ENCODE measurements at places on chromosomes 13 and 19. TPM values are rescaled to one million over a fixed set of nuclear protein-coding genes. Genes with fewer than 3 reads are reported as not detected.

DNA sequence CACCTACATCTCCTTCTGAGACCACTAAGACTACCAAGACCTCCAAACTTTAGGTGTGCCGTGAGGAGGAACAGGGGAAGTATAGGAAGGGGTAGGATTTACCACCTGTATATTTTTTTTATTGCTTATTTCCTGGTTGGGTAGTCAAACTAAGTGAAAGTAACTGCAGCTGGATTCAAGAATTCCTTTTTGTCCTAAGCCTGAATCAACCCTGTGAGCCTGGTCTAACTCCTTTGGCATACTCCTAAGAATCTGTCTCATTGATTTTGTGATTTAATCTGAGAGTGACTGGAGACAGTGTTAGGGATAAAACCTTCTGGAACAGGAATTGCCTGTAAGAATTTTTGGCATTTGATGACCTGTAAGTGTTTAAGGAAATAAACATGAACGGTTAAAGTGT is 523.5 kb upstream of the MIR17HG start:
- no peak for DNase-seq

- DNase-seq, result no peak
These were observed 29.3 kb downstream of the MTUS2 start for GRCh38 chr13:28849441-28849840.

GRCh38 chr13:24223341-24224231 is 63.1 kb downstream of the SPATA13 start:
- no peak for DNase-seq

DNA sequence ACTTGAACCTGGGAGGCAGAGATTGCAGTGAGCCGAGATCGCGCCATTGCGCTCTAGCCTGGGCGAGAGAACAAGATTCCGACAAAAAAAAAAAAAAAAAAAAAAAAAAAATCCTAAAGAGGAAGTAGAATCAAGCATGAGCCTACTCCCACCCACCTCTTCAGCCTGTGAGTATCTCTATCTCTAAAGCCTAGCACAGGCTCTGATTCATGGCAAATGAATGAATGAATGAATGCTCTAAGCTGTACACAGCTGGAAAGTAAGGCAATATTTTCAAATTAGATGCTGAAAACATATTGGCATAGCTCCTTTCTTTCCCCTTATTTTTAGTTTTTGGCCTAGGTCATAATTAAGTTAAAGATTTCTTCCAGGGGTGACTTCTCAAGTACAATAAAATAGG is 35.7 kb upstream of the FAM216B start:
- DNase-seq, result no peak

GRCh38 chr13:77535448-77535847 is at the start of gene SCEL:
SCEL (plus strand) TSS chr13:77535706; CDS start chr13:77555876, 20,170 bp downstream.
- DNase-seq, result no peak

GRCh38 chr13:85501616-85502015 is 297.6 kb downstream of the SLITRK6 start:
- DNase-seq, result no peak

DNA sequence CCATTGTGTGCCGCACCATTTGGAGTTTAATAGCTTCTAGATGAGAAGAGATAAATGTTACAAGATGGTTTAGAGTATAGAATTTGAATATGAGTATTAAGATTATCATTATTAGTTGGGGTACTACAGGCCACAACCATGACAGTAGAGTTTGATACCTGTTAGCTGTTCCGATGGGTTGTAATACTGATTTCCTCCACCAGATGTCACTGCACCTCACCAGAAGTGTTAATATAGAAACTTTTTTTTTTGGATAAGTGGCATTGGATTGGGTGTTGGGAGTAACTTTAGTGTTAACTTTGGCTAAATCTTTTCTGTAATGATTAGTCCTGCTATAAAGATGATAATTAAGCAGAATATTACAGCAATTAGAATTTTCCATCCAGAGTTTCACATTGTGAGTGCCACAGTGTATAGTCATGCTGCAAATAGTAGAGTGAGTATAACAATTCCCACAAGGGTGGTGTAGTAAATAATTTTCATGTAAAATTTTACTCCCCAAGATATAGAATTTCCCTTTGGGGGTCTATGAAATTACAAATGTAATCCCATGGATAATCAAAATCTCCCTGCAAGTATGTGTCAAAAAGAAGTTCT is 56.3 kb downstream of the PSG3 start:
- DNase-seq, result no peak

DNA sequence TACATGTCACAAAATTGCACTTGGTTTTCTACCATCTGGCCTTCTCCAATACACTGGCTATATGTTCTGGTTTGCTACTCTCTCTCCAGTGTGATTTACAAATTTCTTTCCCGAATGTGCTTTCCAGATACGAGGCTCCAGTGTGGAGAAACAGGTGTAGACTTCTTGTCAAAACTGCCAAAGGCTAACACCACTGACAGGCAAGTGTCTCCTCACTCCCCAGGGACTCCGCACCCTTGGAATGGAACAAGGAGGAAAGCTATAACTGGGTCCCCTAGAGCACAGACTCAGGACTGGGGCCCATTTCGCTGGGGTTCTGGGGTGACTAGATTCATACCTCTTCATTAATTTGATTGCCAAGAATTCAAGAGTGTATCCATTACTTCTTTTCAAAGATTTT is 161.8 kb downstream of the FOXO1 start:
- DNase-seq, result no peak

- no peak for DNase-seq
These were observed 1.8 kb downstream of the RAP2A start for GRCh38 chr13:97435794-97436193.

- DNase-seq, result no peak
These were observed 32.7 kb upstream of the ZNF254 start for GRCh38 chr19:24054044-24054935.

- no peak for DNase-seq
These were observed 110.7 kb upstream of the UBL3 start for GRCh38 chr13:29961036-29961670.

DNA sequence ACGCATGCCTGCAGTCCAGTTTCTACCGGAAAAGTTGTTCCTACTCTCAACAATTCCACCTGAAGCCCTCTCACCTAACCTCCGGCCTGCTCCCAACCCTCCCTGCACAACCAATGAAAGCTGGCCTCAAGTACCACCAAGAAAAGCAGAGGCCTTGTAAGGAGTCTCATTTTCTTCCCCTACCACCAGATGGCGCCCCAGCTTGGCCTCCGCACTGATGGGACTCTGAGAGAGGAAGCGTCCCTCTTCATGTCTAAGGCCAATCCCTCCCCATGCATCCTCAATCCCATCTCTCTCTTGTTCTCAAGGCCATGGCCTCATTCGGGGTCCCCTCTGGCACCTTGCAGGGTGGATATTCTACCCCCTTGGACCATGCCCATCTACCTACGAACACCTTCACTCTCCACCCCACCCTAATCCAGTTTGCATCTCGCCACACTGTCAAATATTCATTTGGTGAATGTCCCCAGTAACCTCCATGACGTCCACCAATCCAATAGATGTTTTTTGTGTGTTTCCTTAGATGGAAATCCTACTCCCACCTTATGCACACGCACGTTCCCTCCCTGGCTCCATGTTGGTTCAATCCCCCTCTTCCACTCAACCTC is 412.8 kb downstream of the ZNF536 start:
- DNase-seq, result no peak

GRCh38 chr19:1624458-1624857 is 19.2 kb upstream of the UQCR11 start:
- peak; percentile 65 for DNase-seq

DNA sequence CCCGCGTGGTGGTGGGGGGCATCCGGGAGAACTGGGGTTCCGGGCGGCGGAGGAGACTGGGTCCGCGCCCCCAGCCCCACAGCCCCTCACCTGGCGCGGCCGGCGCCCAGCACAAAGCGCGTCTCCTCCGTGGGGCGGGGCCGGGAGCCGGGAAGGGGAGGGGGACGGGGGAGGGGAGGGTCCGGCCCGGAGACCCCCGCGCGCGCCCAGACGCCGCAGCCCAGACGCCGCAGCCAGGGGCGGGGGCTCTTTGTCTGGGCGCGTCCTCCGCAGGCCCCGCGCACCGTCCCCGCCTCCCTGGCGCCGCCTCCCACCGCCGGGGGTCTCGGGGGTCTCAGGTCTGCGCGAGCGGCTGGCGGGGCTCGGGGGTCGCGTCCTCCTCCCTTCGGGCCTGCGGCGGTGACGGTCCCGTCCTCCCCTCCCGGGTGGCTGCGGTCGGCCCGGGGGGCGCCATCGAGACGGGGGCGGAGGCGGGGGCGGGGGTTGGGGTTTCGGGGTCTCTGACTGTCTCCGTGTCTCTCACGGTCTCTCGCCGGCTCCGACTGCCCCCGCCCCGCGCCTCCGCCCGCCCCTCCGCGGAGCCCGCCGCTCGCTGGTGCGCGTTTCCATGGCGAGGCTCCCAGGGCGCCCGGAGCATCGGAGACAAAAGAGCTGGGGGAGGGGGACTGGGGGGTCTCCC is at the start of gene PLPPR3:
Gene PLPPR3 (minus strand): TSS at position 131 of the 679 bp plus-strand sequence. CDS start 396 bp downstream, outside the sequence.
- DNase-seq, result no peak

- DNase-seq, result no peak
These were observed 64.7 kb downstream of the DNAJC15 start for GRCh38 chr13:43088093-43088511.

DNA sequence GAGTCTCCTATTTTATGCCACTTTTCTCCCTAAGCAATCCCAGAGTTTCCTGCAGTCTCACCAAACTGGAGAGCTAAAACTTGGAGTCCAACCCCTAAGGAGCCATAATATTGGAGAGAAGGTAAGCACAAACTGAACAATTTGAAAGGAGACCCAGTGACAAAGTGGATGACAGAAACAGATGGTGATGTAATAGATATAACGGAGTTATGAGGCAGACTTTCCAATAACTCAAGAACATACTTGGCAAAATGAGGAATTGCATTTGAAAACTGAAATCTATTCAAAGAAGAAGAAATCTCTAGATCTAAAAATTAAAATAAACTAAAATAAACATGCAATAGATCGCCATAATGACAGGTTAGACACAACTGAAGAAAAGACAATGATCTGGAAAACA is 200.9 kb upstream of the MIR17HG start:
- DNase-seq, result no peak

DNA sequence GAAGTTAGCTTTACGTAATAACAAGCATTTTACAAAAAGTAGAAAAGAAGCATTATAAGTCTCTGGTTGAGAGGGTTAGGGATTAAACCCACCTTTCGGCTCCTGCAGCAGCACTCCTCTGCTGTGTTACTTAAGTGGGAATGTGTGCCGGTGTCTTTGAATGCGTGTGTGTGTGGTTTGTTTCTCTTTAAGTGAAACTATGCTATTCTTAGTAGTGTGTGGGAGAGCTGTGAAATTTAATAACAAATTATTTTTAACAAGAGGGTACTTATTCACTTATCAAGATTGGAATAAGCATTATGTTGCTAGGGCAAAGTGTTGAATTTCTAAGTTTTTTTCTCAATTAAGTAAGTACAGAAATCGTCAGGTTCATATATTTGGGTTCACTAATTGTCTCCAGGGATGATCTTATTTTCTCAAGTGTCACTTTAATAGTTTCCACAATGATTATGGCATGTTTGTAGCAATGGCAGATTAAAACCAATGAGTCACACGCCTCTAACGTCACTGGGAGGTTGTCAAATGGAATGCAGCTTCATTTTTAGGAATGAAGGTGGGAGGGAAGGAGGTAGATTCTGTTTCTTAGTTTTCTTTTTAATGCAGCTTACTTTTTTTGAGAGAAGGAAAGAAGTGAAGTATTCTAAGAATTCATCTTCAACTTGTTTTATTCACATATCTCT is 151.3 kb downstream of the LMO7 start:
- no peak for DNase-seq

DNA sequence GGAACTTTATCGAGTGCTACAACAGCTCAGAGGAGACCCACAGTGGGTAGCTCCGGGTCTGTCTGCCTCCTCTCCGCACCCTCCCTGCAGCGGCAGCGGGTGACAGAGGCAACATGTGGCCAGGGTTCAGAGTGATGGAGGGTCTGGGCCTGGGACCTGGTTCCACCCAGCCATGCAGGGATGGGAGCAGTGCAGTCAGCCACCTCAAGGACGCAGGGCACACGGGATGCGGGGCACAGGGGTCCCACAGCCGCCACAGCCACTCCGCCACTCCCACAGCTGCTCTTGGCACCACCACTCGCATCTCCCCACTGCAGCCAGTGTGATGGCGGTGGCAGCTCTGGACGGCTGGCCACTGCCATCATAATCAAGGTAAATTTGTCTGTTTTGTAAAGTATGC is 892.9 kb downstream of the OLFM4 start:
- no peak for DNase-seq

DNA sequence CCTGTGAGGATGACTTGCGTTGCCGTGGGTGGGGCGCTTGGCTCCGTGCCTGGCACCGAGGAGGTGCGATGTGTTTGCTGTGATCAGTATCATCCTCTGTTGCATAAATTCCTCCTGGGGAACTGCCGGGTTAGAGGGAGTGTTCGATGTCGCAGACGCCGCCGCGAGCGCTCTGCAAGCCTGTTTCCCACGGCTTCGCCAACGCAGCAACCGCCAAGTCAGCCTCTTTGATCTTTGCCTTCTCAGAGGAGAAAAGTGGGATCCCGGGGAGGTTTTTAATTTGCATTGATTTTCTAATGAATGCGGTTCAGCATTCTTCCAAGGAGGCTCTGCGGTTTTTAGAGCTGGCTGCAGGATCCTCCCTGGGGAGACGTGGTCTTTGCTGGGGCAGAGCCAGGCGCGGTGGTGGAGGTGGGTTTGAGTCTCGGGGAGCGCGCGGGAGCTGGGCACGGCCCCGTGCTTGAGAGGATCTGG is 7.6 kb downstream of the GPR32 start:
- no peak for DNase-seq

GRCh38 chr13:74683411-74683810 is 549.2 kb upstream of the KLF12 start:
- no peak for DNase-seq

- no peak for DNase-seq
These were observed 203.0 kb downstream of the ITGBL1 start for GRCh38 chr13:101655435-101655834.

DNA sequence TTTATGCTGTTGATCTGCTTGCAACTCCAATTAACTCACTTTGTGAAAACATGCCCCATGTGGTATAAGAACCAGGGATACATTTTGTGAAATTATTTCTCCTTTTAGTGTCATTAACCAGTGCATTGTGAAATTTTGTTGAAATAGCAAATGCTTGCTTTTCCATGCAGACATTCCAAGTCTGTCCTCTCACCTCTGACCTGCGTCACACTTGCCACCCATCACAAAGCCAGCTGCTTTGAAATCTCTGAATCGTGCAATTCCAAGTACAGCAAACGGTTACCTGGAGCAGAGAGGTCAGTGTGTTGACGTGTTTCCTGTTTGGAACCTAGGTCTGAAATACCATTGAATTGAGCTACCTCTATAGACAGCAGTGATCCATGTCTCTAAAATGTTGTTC is 4.9 kb upstream of the SLC25A15 start:
- DNase-seq, result no peak

- no peak for DNase-seq
These were observed 72.4 kb upstream of the TSC22D1 start for GRCh38 chr13:44648392-44649103.

GRCh38 chr13:75656425-75656989 is 20.4 kb downstream of the LMO7 start:
- no peak for DNase-seq

- DNase-seq, result no peak
These were observed 419.4 kb downstream of the UQCRFS1 start for GRCh38 chr19:28793391-28794168.

The CYP2F1 gene
- total RNA-seq, result not detected

The MAP4K1 gene
- 3.1 TPM for total RNA-seq

The OLFM2 gene
- total RNA-seq, result 10.8 TPM

The ZNF492 gene
- total RNA-seq, result 0.32 TPM

The ARHGAP45 gene
- total RNA-seq, result 12.6 TPM

The CEACAM1 gene
- 2.4 TPM for total RNA-seq

The MBD3L2 gene
- total RNA-seq, result not detected

The NLRP5 gene
- total RNA-seq, result not detected

The ZNF579 gene
- total RNA-seq, result 12.7 TPM

The IL17D gene
- total RNA-seq, result 1.8 TPM

The RNF225 gene
- total RNA-seq, result not detected

The INAFM1 gene
- total RNA-seq, result 17.1 TPM

The LILRB4 gene
- total RNA-seq, result 5.7 TPM

Measured in left cardiac atrium (tissue), 4 donors.